T-helper 17 cell (primary cell): ENCODE measurements at places on chromosomes 7 and 10. TPM values are rescaled to one million over a fixed set of nuclear protein-coding genes. Genes with fewer than 3 reads are reported as not detected.

DNA sequence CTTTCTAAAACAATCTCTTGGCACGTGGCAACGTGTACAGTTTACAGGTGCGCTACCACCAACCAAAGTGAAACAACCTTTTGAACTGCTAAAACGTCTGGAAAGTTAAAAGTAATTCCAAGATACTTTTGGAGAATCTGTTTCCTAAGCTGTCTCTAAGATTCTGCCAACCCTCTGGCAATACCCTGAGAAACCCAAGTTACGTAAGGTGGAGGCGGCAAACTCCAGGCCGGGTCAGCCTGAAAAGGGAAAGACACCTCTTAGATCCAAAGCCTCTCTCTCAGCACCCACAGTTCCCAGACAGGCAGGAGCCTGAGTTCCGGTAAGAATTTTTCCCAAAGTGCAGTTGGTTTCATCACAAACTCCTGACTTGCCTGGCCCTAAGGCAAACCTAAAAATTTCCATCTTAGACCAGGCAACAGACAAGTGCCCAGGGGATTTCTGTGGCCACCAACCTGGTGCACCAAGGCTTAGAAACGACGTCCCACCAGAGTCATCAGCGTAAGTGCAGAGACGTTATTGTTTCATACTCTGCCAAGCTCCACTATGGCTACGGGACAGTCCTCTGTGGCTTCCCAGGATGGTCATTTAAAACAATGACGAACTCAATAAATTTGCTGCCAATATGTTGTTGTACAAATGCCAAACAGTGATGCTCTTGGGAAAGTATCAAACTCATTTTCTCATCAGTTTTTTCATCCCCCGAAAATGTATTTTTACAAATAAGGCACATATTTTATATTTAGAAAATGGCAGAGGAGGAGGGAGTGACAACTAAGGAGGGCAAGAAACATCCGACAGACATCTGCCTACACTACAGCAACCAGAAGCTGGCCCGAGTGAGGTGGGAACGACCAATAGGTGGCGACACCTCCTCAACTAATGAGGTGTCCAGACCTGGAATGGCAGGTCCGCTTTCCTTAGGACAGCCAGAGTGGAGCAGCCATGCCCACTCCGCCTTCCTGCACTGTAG is 205.8 kb upstream of the FRMD4A start:
- peaks cover 16% of the 10 kb centered on the region for H3K36me3 ChIP-seq
- peaks cover 76% of the 10 kb centered on the region for H3K4me1 ChIP-seq
- H3K4me3 ChIP-seq, result peak overlapping the region; percentile 33
- no peaks in the 10 kb centered on the region for H3K27me3 ChIP-seq
- H3K27ac ChIP-seq, result peak overlapping the region; percentile 92

GRCh38 chr10:48929413-48929990 is 10.1 kb downstream of the LRRC18 start:
- H3K27me3 ChIP-seq, result peaks cover 23% of the 10 kb centered on the region
- no peaks in the 10 kb centered on the region for H3K4me1 ChIP-seq
- no peak for DNase-seq

GRCh38 chr7:148367731-148368475 is 222.7 kb upstream of the C7orf33 start:
- H3K4me3 ChIP-seq, result no peak overlapping the region
- no peak overlapping the region for H3K27ac ChIP-seq
- no peaks in the 10 kb centered on the region for H3K36me3 ChIP-seq

GRCh38 chr7:106357675-106358074 is 72.9 kb upstream of the NAMPT start:
- H3K27me3 ChIP-seq, result peaks cover 13% of the 10 kb centered on the region
- no peaks in the 10 kb centered on the region for H3K4me1 ChIP-seq
- H3K4me3 ChIP-seq, result no peak overlapping the region

- no peaks in the 10 kb centered on the region for H3K4me1 ChIP-seq
- H3K27ac ChIP-seq, result no peak overlapping the region
- no peak overlapping the region for H3K4me3 ChIP-seq
- H3K27me3 ChIP-seq, result no peaks in the 10 kb centered on the region
- DNase-seq, result no peak
Measured at GRCh38 chr7:31516680-31517502, 3.0 kb downstream of the ITPRID1 start.

GRCh38 chr10:93123766-93124165 is 50.1 kb downstream of the CYP26A1 start:
- H3K4me3 ChIP-seq, result no peak overlapping the region
- peaks cover 2% of the 10 kb centered on the region for H3K36me3 ChIP-seq
- H3K27me3 ChIP-seq, result peaks cover 11% of the 10 kb centered on the region

- DNase-seq, result no peak
- no peaks in the 10 kb centered on the region for H3K27me3 ChIP-seq
- peaks cover 10% of the 10 kb centered on the region for H3K4me1 ChIP-seq
- peak overlapping the region; percentile 91 for H3K27ac ChIP-seq
Measured at GRCh38 chr7:97971120-97971989, 18.6 kb downstream of the OCM2 start.

GRCh38 chr7:55518836-55519235 is 53.5 kb downstream of the VOPP1 start:
- no peaks in the 10 kb centered on the region for H3K27me3 ChIP-seq
- H3K4me1 ChIP-seq, result peaks cover 65% of the 10 kb centered on the region
- peaks cover 13% of the 10 kb centered on the region for H3K36me3 ChIP-seq
- no peak overlapping the region for H3K4me3 ChIP-seq
- no peak for DNase-seq

- H3K27me3 ChIP-seq, result no peaks in the 10 kb centered on the region
- H3K4me1 ChIP-seq, result no peaks in the 10 kb centered on the region
- H3K4me3 ChIP-seq, result no peak overlapping the region
- DNase-seq, result no peak
- no peak overlapping the region for H3K27ac ChIP-seq
- no peaks in the 10 kb centered on the region for H3K36me3 ChIP-seq
Measured at GRCh38 chr7:20870977-20871376, 84.3 kb upstream of the SP8 start.

Gene TEX36
- not detected for total RNA-seq

Gene SLC13A1
- total RNA-seq, result not detected

Gene SPRN
- not detected for total RNA-seq

Gene AKR1C1
- total RNA-seq, result 1.0 TPM
